ENCODE measurements at places on chromosomes 5 and 9.

GRCh38 chr5:167243463-167243862 lies 1048.0 kb upstream of the WWC1 start:
- no peak for DNase-seq

GRCh38 chr9:93264338-93265125 lies 80.6 kb downstream of the WNK2 start:
- no peak for DNase-seq

- DNase-seq, result peak; percentile 57
These were observed 216.9 kb downstream of the GABBR2 start for GRCh38 chr9:98491828-98492227.

DNA sequence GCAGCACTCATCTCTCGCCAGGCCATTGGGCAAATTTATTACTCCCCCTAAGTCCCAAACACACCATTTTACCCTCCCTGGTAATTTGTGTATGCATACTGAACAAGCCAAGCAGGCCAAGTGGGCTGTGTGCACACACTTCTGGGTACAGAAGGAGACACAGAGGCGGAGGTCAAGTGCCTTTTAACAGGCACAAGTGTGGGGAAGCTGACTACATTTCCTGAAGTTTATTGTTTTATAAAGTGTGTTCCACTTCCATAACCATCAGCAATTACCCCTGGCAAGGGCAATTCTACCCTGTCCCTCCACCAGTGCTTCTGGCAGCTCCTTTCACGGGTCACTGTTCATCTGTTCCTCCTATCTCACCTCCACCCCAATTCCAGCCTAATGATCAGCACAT lies 93.9 kb downstream of the SETX start:
- no peak for DNase-seq

DNA sequence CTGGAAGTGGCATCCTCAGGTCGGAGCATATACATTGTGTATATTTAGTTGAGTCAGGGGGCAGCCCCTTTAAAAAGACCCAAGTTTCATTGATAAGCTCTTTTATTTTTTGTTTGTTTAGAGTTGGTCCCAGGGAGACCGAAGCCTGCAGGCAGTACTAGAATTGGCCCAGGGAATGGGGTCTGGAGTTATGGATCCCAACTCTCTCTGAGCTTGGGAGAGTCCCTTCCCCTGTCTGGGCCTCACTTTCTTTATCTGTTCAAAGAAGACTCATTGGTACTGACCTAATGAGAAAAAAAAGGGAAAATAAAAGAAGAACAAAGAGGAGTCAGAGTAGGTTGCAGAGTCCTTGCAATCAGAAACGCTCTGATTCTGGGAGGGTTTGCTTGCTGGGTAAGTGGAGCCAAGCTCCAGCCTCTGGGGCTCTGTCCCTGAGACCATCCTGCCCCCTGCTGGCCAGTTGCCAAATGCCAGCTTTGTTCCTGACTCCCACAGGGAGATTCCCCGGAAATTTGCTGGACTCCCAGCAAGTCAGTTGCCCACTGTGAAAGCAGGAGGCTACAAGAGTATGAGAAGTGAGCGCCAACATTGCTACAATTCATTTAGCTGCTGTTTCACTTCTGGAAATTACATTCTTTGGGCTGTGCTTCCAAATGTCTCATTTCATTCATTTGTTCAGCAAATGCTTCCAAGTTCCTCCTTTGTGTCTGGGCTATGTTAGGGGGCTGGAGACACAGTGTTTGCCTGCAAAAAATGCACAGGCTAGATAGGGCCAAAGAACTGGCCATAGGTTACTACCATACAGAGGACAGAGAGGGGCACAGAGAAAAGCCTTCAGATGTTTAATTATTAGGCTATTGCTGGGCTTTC lies 156.2 kb downstream of the MELK start:
- DNase-seq, result peak; percentile 70

- no peak for DNase-seq
These were observed 373.0 kb upstream of the CCNH start for GRCh38 chr5:87785554-87786335.

GRCh38 chr9:136255166-136255538 lies 9.5 kb upstream of the QSOX2 start:
- peak; percentile 54 for DNase-seq

GRCh38 chr9:136494531-136495215 lies 11.8 kb upstream of the SEC16A start:
- no peak for DNase-seq

Measured in amniotic epithelial cell (primary cell).